NK-92 treated with Interleukin-12 subunit alpha and Interleukin-12 subunit beta, amount 100 ng/mL, for 24 hours (cell line): ENCODE measurements at places on chromosomes 5 and 9.

- DNase-seq = no peak
Observed at GRCh38 chr5:138037271-138037670, 4.4 kb upstream of the FAM13B start.

DNA sequence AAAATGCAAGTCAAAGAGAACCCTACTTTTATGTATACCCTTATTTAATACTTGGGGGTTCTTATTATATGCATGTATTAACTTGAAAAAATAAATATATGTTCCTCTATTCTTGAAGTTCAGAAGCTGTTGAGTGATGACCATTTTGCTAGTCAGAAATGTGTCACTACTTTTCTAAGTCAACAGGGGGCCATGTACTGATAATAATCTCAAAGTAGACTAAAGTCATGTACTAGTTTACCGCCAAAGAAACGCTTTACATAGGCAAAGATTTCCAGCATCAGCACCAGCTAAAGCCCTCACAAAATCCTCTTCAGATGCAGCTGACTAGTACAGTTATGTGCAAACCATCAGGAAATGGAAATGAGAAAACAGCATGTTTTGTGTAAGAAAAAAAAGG is 5.7 kb upstream of the BHMT start:
- DNase-seq = no peak

DNA sequence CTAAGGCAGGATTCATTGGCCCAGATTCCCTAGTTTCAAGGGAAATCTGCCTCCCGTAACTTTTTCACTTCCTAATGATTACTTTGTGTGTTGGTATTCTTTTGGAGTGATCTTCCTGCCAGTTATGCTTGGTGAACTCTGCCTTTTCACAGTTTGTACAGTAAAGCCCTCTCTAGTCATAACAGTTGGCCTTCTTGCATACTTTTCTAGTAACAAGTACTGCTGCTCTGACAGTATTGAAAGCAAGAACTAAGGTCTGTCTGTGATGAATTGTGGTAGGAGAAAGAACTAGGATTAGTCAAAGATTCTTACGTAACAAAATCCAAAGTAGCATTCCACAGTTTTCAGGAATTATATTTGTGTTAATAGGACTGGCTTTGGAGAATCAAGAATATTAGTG is 1457.2 kb upstream of the WWC1 start:
- DNase-seq = no peak

DNA sequence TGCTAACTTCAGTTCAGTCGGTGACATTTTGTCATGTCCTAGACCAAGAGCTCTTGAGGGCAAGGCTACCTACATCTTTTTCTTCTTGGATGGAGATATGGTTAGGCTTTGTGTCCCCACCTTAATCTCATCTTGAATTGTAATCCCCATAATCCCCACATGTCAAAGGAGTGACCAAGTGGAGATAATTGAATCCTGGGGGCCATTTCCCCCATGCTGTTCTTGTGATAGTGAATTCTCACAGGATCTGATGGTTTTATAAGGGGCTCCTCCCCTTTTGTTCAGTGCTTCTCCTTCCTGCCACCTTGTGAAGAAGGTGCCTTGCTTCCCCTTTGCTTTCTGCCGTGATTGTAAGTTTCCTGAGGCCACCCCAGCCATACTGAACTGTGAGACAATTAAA is 2.1 kb upstream of the CFAP90 start:
- no peak for DNase-seq

GRCh38 chr5:51416149-51416548 is 32.9 kb downstream of the ISL1 start:
- no peak for DNase-seq

GRCh38 chr9:34203275-34203991 is 24.6 kb downstream of the UBAP1 start:
- DNase-seq = no peak
